EH (cell line): ENCODE measurements at places on chromosomes 4 and X.

DNA sequence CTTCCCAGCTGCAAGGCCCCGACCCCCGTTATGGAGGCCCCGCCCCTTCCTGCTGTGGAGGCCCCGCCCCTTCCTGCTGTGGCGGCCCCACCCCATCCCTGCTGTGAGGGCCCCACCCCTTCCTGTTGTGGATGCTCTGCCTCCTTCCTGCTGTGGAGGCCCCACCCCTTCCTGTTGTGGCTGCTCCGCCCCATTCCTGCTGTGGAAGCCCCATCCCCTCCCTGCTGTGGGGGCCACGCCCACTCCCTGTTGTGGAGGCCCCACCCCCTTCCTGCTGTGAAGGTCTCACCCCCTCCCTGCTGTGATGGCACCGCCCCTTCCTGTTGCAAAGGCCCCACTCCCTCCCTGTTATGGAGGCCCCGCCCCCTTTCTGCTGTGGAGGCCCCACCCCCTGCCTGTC lies 104.9 kb upstream of the PSAPL1 start:
- DNase-seq: peak; percentile 20

DNA sequence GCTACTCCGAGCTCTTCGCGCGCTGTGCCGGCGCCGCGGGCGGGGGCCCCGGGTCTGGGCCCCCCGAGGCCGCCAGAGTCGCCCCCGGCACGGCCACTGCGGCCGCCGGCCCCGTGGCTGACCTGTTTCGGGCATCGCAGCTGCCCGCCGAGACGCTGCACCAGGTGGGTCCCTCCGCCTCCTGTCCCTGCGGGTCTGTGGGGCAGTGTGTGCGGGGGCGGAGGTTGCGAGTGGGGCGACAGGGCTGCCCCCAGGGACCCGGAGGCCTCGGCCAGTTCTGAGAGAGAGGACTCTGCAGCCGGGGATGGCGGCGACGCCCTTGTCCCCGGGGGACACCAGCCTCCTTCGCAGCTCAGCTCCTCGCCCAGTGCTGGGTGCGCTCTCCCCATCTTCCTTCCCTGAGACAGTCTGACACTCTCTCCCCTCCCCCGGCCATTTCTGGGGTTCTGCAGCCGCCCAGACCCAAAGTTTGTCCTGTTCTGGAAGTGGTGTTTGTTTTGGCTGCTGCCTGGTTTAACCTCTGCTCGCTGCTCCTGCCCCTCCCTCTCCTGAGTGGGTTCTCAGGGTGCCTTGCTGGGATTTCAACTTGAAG lies 609 bp downstream of the REPS2 start:
- no peak for DNase-seq

DNA sequence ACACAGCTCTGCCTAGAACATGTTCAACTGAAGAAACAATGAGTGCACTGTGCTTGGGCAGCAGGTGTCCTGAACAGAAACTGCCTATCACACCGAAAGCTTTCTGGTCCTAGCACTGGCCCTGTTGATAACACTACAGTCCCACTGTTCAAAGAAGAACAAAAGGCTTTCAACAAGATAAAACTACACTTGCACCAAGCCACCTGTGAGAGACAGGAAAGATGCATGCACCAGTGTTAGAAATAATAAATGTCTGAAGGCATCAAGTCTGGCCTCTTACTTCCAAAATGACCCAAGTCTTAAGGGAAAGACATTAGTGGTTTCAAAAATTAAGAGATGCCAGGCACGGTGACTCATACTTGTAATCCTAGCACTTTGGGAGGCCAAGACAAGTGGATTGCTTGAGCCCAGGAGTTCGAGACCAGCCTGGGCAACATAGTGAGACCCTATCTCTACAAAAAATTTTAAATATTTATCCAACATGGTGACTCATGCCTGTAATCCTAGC lies 68.7 kb downstream of the APBB2 start:
- DNase-seq: peak; percentile 63

- DNase-seq: peak; percentile 41
Measured at GRCh38 chrX:115630204-115630603, 69.2 kb downstream of the PLS3 start.

- no peak for DNase-seq
Measured at GRCh38 chr4:138954428-138954827, 61.2 kb upstream of the NOCT start.

DNA sequence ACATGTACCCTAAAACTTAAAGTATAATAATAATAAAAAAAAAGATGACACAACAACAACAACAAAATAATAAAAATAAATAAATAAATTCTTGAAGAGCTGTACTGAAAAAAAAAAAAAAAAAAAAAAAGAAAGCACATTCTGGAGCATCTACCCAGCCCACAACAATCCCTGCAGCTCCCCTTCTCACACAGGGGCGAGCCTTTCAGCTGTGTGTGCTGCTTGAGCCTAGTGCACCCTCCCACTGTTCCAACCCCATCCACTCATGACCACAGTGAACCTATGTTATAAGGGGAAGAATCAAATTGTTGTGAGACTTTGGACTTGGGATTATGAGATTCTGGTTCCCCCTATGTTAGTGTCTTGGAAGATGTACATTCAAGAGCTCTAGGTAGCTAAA lies 161.5 kb upstream of the JADE1 start:
- DNase-seq: no peak

DNA sequence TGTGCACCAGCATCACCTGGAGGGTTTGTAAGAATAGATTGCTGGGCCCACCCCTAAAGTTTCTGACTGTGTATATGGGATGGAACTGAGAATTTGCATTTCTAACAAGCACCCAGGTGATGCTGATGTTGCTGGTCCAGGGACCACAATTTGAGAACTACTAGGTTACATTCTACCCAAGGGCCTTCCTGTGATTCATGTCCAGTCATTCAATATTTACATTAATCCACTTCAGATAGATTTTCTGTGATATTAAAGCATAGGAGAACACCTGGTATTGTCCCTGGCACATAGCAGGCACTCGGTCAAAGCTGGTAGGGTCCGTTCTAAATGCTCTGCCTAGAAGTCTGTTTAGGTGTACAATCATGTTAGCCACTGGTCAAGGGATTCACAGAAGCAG lies 19.5 kb upstream of the XPNPEP2 start:
- DNase-seq: no peak

GRCh38 chr4:152352622-152353116 lies 183.2 kb downstream of the FBXW7 start:
- peak; percentile 97 for DNase-seq

DNA sequence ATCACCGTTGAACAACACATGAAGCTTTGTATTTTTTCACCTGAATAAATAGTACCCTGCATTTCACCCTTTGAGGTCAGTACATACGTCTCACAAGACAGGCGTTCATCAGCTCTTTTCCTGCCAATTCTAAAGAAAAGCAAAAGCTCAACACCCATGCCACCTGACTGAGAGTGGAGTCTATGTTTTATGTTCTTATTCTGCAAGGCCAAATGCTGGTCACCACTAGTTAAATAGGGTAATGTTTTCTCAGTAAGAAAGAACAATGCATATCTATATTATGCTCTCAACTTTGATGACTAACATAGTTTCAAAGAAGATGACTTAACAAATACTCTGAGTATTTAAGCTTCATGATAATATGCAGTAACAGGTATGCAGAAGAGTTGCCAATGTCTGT lies 336.3 kb upstream of the BMP3 start:
- DNase-seq: no peak

DNA sequence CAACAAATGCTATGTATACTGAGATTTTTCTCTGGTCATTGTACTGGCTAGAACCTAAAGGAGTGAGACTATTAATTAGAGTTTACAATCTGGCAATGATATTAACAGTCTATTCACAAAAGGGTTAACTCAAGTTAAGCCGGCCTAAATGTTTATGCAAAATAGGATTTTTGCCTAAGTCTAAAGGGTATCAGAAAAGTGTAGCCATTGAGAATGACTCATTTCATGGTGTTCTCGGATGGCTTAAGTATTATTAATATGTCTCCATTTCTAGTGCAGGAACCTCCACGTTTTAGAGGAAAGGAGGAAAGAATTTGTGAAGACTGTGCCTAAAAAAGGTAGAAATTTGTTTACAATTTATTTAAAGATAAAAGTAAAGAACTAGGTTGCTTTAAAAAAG lies 29.8 kb downstream of the DYNLT3 start:
- DNase-seq: no peak

DNA sequence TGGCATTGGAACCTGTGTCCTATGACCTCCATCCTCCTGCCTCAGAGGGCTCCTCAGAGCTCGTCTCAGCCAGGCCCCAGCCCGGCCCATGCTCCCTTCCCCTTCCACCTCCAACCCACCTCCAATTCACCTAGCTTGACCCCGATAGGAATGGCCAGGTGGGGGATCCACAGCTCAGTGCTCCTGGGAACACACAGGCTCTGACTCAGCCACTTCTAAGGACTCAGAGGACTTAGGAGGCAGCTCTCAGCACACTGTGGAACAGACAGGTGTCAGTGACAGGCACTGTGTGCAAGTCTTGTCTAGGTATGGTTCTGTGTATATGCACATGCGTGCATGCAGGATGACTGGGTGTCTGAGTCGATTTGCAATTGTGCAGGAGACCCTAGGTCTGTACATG lies 44.8 kb downstream of the PJA1 start:
- DNase-seq: no peak

- no peak for DNase-seq
Measured at GRCh38 chr4:145613566-145614232, 5.5 kb upstream of the MMAA start.

- no peak for DNase-seq
Measured at GRCh38 chr4:61400439-61401038, 200.4 kb downstream of the ADGRL3 start.

DNA sequence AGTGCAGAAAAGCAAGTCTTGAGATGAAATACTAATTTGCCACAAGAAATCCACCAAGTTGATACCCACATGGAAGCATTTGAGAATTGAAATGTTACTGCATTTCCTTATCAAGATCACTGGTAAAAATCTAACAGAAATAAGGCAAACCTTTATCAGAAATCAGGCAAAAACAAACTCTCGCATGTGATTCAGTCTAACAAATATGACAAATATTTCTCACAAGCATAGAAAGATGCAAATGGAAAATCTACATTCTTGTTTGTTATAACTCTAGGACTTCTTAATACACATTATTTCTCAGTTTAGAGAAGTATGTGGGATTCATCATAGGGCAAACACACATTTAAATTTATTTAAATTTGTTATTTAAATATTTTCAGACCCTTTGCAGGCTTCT lies 52.9 kb downstream of the TXK start:
- peak; percentile 55 for DNase-seq

DNA sequence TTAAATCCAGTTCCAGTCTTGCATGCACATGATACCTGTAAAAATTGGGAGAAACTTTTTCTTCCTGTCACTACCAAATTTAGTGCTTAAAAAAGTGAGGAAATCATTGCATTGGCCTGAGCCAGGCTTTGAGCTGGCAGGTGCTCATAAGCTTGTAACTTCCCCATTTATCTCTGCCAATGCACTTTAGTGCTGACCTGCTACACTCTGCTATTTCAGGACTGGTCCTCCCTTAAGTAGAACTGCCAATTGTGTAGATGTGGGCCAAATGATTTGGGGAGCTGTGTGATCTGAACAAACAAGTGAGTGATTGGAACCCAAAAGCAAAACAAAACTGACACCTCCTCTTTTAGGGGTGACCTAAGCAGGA lies 51.8 kb downstream of the ZNF827 start:
- no peak for DNase-seq

DNA sequence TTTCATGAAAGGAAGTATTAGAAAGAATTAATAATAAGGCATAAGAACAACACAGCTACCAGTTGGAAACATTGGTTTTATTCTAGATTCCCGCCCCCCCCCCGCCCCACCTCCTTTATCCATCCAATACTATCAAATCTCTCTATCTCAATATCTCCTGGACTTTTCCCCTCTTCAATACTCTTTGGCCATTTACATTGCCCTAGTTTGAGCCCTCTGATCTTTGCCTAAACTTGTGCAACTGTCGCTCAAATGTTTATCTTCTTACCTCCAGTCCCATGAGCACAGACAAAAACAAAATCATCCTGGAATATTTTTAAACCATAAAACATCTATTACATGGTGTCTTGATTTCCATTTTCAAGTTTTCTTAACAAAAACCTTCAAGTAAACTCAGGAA lies 488.2 kb downstream of the KLHL13 start:
- no peak for DNase-seq

DNA sequence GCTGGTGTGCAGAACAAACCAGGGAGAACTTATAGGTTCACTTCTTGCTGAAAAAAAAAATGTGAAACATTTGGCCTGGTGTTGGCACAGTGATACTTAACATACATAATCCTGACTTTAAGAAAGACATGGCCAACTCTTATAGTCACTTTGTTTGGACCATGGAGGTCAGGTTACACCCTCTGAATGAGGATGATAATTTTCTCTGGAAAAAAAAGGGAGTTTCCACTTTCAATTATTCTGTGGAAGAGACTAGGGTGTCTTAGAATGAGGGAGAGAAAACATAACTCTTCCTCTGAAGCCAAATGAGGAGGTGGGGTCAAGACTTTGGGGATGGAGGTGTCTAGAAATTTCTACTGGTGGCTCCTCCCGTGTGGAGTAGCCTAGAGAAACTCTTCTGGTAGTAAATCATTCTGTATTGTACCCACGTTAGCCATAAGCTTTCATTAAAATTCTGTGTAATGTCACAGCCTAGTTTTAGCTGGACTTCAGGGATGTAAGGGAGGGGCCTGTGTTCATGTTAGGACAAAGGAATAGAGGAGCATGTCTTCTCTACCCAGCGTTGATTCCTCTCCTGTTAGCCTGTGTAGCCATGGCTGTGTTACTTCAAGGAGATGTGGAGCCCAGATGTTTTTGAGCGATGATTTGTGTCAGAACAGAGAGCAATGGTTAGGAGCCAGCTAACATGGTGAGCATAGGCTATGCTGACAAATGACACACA lies 328.3 kb downstream of the GPAT3 start:
- DNase-seq: no peak

DNA sequence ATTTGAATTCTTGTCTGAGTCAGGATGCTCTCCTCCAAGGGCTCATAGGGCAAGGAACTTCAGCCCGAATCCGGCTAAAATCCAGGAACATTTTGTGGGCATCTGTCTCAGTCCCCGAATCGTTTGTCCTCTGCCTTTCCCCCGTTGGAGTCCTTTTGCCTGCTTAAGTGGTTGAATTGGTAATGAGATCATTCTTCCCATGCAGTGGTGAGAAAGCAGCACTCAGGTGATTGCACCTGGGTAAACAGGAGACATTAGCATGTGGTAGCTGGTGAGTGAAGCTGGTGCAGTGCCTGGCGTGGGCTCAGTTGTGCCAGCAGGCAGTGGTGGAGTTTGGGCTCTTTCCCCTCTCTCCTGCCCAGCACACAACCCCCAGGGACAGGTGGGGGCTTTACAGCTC lies 61.9 kb upstream of the MTM1 start:
- DNase-seq: no peak

- DNase-seq: peak; percentile 82
Measured at GRCh38 chrX:21940356-21940829, at the start of gene SMS. SMS (plus strand) TSS chrX:21940709; CDS start chrX:21940825, 116 bp downstream.
